Chondrocyte (in vitro differentiated cells): ENCODE measurements at places on chromosomes 16 and 17.

- H3K27me3 ChIP-seq = no peaks in the 10 kb centered on the region
- no peak overlapping the region for H3K4me3 ChIP-seq
- no peak for DNase-seq
- no peak overlapping the region for H3K27ac ChIP-seq
These were observed 7.7 kb upstream of the SPATA2L start for GRCh38 chr16:89709166-89709565.

DNA sequence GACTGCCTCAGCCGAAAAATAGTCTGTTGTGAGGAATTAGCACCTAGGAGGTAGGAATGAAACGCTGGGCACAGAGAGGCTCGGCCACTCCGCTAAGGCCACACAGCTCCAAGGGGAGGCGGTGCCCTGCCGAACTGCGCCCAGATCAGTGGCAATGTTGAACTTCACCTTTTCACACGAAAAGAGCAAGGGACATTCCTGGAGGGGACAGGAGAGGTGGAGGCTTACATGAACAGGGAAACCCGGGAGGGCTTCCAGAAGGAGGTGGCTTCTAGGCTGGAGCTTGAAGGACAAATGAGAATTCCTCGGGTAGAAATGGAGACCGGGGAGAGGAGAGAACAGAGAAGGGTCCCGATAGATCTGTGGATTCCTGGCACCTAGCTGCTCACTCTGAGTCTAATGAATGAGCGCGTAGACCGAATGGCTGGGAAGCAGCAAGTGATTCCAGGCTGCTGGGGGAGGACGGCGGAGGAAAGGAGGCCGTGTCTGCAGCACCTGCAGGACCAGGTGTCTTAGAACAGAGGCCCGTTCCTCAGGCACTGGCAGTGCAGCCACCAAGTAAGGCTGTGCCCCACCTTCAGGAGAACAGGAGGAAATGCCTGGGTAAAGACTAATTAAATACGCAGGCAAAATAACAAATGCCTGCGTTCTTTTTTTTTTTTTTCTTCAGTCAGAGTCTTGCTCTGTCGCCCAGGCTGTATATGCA lies 722 bp upstream of the SLC38A10 start:
- peak overlapping the region; percentile 91 for H3K4me3 ChIP-seq
- peaks cover 2% of the 10 kb centered on the region for H3K36me3 ChIP-seq
- no peak for DNase-seq
- H3K4me1 ChIP-seq = peaks cover 31% of the 10 kb centered on the region
- peak overlapping the region; percentile 93 for H3K27ac ChIP-seq

GRCh38 chr16:72939247-72939646 lies 108.7 kb downstream of the ZFHX3 start:
- H3K4me1 ChIP-seq = peaks cover 82% of the 10 kb centered on the region
- H3K36me3 ChIP-seq = peaks cover 14% of the 10 kb centered on the region
- no peaks in the 10 kb centered on the region for H3K27me3 ChIP-seq
- H3K4me3 ChIP-seq = peak overlapping the region; percentile 39
- DNase-seq = no peak

- no peak overlapping the region for H3K4me3 ChIP-seq
- DNase-seq = no peak
- peaks cover 12% of the 10 kb centered on the region for H3K4me1 ChIP-seq
- no peak overlapping the region for H3K27ac ChIP-seq
- no peaks in the 10 kb centered on the region for H3K36me3 ChIP-seq
These were observed 26.0 kb upstream of the HNF1B start for GRCh38 chr17:37770631-37771518.

- peak overlapping the region; percentile 1 for H3K27ac ChIP-seq
- DNase-seq = no peak
- peaks cover 2% of the 10 kb centered on the region for H3K36me3 ChIP-seq
- no peaks in the 10 kb centered on the region for H3K27me3 ChIP-seq
- peaks cover 64% of the 10 kb centered on the region for H3K4me1 ChIP-seq
- peak overlapping the region; percentile 72 for H3K4me3 ChIP-seq
These were observed 2.6 kb downstream of the ZCCHC14 start for GRCh38 chr16:87490096-87490798.

GRCh38 chr17:58059141-58059540 lies 24.1 kb upstream of the DYNLL2 start:
- no peak for DNase-seq
- peaks cover 22% of the 10 kb centered on the region for H3K27me3 ChIP-seq
- H3K4me1 ChIP-seq = no peaks in the 10 kb centered on the region
- H3K27ac ChIP-seq = no peak overlapping the region

- H3K27ac ChIP-seq = no peak within 1 kb of the TSS
- peaks cover 42% of the 10 kb centered on the region for H3K27me3 ChIP-seq
- no peaks in the 10 kb centered on the region for H3K36me3 ChIP-seq
- DNase-seq = no peak
- H3K4me1 ChIP-seq = peaks cover 8% of the 10 kb centered on the region
- H3K4me3 ChIP-seq = peak within 1 kb of the TSS; percentile 59
These were observed at the start of gene HS3ST2 for GRCh38 chr16:22813948-22814710. HS3ST2 (plus strand) TSS chr16:22814162; CDS start chr16:22814611, 449 bp downstream.

GRCh38 chr17:13597723-13598347 lies 3.9 kb downstream of the HS3ST3A1 start:
- H3K27ac ChIP-seq = peak overlapping the region; percentile 86
- H3K27me3 ChIP-seq = no peaks in the 10 kb centered on the region
- peaks cover 78% of the 10 kb centered on the region for H3K4me1 ChIP-seq
- no peaks in the 10 kb centered on the region for H3K36me3 ChIP-seq

DNA sequence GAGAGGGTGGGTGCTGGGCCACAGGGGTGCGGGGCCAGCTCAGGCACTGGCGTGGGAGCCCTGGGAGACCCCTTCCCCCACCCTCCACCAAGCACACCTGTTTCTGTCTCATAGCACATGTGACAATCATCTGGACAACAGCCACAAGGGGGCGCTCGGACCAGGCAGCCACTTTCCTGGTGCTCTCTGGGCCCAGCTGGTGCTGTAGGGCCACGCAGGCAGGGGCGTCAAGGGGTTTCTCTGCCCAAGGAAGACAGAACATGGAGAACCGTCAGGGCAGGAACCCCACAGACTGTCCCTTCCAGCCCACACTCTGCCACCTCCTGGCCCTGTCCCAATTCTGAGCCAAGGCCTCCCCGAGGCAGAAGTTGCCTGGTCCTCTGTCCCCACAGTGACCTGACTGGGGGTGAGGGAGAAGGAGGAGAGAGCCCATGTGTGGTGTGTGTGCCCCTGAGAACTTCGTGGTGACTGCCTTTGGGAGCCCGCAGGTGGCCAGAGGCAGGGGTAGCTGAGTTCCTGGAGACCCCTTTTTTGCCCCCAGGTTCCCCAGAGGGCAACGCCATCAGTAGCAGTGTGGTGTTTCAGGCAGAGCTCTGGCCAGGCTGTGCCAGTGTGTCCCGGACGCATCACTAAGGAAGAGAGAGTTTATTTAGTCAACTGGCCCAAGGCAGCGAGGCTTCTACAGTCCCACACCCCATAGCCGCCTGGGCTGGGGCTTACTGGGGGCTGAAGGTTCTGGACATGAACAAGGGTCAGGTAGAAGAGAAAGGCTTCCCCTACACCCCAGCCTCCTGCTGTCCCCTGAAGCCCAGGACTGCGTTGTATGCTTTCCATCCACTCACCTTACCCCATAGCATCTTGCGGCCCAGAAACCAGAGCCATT lies 3.1 kb upstream of the SETD6 start:
- peak; percentile 91 for DNase-seq
- H3K4me1 ChIP-seq = peaks cover 16% of the 10 kb centered on the region
- H3K4me3 ChIP-seq = no peak overlapping the region
- no peaks in the 10 kb centered on the region for H3K36me3 ChIP-seq
- no peaks in the 10 kb centered on the region for H3K27me3 ChIP-seq

DNA sequence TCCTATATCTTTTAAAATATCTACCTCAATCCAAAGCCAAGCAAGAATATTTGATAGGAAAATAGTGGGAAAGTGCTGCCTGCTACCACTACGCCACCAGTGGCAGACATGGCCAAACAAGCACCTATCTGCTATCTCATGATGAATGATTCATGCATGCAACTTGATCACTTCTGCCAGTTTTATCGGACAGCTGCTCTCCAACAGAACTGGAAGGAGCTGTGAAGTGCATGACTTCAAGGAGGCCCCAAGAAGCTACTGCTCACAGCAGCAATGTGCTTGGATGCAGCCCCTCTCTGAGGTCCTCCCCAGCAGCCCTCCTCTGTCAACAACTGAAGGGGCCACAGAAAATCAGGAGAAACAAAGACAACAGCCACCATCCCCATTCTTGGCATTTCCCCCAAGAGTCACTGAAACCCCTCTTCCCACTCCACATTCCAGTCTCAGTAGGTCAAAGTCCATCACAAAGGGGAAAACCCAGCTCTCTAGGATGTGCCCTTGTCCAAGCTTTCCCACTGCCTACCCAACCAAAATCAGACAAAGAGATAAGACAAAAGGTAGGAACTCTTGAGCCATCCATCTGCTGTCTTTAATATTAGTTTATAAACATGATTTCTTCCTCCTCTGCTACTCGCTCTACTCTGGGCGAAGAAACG lies 215.3 kb downstream of the C16orf78 start:
- H3K27me3 ChIP-seq = no peaks in the 10 kb centered on the region
- no peak overlapping the region for H3K4me3 ChIP-seq
- no peak overlapping the region for H3K27ac ChIP-seq
- no peak for DNase-seq
